ENCODE measurements at places on chromosomes 5 and 9.
A peak's percentile ranks its signal among the peaks of the same experiment; 100 is the strongest.

- no peak for DNase-seq
Observed at GRCh38 chr5:143610946-143611345, 201.0 kb upstream of the HMHB1 start.

DNA sequence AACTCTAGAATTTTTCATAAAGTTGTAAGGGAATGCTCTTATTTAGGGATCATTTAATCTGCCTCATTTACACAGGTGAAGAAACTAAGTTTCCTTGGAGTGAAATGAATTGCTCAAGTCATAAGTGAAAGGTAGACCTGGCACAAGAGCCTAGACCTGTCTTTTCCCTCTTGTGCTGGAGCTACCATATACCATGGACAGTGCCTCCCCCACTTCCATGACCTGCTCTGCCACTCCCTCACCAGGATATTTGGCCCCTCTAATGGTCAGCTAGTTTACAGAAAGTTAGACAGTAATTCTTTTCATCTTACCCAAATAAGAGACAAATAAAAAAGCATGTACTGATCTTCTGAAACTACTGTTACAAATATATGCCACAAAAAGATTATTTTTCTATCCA, 105.5 kb upstream of the ACO1 start:
- DNase-seq: no peak

- DNase-seq: peak; percentile 25
Observed at GRCh38 chr9:2138646-2139045, 123.5 kb downstream of the SMARCA2 start.

DNA sequence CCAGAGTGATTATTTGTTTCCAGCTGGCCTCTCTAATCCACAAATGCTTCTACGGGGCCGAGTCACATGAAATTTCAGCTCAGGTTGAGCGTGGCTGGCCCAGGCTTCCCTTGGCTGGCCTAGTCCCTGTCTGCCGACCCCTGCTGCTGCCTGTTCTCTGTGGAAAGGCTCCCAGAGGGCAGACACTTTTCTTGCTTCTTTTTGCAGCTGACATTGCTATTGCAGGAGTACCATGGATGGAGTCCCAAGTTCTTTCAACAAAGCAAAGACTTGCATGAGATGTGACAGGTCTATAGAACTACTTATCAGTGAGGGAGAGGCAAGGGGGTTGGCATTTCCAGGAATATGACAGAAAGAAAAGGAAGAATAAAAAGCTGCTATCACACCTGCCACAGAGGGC, 287.4 kb upstream of the ARRDC3 start:
- no peak for DNase-seq

DNA sequence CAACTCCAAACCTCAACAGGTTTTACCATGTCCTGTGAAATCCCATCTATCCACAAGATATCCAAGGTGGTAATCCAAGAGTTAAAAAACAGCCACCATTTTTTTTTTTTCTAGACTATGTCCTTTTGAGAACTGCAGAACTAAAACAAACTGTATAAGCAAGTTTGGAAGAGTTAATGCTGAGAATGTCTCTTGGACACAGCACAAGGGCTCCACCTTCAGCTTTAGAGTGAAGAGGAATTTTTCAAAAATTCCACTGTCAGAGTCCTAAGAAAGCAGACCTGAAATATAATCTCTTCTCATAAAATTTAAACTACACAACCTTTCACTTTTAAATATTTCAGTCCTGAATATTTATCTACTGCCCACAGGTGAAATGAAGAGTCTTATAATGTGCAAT, 167.8 kb upstream of the CCNG1 start:
- no peak for DNase-seq

DNA sequence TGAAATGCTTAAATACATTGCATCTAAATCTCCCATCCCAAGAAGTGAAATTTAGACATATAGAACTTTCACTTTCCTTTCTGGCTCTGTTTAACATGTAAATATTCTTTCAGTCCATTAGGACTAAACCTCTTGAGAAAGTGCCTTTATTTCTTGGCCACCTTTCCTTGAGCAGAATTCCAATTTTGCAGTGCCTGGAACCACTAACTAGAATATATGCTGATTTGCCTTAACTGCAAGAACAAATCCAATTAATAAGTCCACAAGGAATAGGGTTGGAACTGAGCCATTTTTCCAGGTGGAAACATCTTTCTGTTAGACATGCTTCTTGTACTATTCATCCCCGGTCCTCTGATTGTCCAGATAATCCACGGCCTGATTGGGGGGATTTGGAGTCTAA, 478.0 kb downstream of the ENC1 start:
- DNase-seq: no peak

DNA sequence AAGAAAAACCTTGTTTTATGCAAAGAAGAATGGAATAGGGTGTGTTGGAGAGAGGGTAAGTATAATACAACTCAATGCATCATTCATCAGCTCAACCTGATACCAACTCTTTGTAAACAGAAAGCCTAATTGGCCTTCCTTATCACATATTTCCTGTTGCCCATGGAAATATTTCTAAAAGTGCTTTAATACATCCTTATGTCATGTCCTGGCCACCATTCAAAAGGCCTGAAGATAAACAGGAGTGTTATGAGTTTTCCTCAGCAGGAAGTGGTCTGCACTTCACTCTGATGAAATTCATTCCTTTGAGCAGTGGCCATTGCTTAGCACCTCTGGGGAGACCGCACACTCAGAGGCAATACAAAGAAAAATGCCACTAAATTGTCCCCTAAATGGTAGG, 511.2 kb downstream of the SEMA5A start:
- no peak for DNase-seq

- no peak for DNase-seq
Observed at GRCh38 chr5:77210964-77211690, 647 bp downstream of the PDE8B start.

DNA sequence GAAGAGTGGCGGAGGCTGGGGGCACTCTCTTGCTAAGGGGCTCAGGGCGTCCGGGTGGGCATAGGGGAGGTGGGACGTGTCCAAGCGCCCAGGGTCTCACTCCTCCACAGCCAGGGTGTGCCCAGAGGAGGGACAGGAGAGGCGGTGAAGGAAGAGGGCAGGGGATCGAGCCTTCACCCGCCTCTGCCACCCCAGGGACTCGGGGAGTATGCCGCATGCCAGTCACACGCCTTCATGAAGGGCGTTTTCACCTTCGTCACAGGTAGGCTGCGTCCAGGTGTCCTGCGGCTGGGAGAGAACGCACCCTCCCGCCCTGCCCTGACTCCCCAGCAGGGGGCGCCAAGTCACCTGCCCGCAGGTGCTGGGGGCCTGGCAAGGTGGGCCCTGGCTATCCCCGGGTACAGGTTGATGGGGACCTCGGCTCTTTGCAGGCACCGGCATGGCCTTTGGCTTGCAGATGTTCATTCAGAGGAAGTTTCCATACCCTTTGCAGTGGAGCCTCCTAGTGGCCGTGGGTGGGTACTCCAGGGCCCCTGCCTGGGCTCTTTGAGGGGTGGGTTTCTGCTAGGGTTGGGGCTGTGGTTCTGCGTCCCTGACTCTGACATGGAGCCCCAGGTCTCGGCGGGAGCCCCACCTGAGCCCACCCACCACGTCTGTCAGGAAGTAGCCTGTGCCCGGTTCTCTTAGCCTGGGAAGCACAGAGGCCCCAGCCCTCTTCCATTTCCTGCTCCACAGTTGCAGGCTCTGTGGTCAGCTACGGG, 552 bp downstream of the TMEM141 start:
- DNase-seq: no peak

DNA sequence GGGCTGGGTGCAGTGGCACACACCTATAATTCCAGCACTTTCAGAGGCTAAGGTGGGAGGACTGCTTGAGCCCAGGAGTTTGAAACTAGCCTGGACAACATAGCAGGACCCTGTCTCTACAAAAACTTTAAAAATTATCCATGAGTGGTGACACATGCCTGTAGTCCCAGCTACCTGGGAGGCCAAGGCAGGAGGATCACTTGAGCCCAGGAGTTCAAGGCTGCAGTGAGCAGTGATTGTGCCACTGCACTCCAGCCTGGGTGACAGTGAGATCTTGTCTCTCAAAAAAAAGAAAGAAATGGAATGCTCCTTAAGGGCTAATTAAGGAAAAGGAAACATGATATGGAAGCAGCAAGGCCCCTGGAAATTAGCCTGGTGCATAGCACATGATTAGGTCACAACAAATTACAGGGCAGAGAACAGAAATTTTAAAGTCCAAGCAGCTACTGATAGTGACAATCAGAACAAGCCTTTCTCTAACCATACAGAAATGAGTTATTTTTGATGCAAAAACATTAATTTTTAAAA, 19.5 kb downstream of the ANKH start:
- DNase-seq: no peak

DNA sequence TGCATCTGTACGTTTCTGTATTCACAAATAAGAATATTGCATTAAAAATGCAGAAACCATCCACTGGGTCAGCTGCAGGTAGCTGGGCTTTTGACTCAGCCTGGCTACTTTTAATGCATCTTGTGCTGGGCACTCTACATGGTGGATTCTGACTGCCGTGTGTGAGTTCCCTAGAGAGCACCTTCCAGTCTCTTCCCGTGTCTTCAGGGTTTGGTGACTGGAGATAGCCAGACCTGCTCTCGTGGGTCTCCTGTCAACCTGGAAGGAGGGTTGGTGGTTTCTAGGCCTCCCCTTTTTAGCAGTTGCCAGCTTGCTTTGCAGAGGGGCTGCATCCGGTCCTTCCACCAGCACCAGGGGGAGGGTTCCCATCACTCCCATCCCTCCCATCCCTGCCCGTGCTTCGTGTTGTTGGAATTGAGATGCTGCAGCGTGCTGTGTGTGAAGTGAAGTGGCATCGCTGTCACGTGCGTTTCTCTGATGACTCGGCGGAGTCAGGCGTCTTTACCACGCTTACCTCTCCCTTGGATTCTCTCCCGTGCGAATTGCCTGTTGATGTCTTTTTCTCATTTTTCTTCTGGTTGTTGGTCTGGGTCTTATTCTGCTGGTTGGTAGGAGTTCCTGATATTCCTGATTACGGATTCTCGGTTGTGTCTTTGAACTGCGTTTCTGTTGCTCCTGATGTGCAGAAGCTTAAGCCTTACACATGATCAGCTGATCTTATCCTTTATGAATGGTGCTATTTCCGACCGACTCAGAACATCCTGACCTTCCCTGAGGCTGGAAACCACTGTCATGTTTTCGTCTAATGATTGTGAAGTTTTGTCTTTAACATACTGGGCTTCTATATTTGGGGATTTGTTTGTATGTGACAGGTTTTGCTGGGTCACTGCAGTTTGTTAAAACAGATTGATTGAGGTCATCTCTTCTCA, 16.9 kb downstream of the FBXW5 start:
- no peak for DNase-seq

- no peak for DNase-seq
Observed at GRCh38 chr5:68454766-68455165, 239.2 kb downstream of the PIK3R1 start.

DNA sequence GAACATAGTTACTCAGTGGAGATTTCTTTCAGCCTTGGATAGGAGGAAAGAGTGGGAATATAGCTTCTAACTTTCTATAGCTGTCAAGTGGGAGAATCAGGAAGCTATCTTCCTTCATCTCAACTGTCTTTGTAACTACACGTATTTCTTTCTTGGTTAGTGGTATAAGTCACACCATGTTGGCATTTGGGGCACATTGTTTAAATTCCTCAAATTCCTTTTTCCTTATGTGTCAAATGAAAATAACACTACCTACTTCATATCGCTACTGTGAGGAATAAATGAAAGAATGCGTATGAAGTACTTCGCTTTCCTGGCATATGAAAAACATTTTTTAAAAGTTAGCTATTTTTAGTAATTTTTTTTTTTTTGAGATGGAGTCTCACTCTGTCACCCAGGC, 1082.5 kb upstream of the WWC1 start:
- no peak for DNase-seq

DNA sequence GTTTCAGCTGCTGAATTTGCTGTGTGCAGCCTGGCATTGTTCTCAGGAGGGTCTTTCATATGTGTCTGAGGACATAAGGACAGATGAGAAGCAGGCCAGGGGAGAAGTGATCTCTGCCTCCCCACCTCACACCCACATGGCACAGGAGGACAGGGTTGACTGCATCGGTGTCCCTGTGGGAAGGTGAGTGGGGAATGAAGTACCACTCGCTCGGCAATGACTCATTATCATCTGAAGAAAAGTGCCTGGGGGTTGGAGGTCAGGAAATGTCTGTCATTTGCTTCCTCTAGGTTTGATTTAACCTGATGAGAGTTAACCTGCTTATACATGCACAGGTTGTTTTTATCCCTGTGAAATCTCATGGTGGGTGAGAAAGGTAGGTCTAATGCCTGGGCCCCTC, 195.0 kb downstream of the GADD45G start:
- DNase-seq: no peak

GRCh38 chr5:5752844-5753243, 330.4 kb downstream of the ICE1 start:
- DNase-seq: no peak

- no peak for DNase-seq
Observed at GRCh38 chr9:134223091-134223490, 58.7 kb upstream of the RNU6ATAC start.

DNA sequence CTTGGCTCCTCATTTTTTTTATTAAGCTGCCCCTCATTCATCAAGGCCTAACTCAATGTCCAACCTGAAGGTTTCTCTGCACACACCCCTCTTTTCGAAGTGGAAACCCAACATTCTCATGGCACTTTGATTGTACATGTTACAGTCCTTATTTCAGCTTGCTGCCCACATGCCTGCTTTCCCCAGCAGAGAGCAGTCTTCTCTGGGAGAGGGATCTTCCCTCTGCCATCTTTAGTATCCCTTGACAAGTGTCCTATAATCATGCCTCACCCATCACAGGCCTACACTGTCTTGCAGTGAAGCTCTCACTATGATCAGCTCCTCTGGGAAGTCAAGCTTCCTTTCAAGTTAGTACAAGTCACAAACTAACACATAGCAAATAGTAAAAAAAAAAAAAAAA, 175.1 kb downstream of the ACER2 start:
- no peak for DNase-seq

DNA sequence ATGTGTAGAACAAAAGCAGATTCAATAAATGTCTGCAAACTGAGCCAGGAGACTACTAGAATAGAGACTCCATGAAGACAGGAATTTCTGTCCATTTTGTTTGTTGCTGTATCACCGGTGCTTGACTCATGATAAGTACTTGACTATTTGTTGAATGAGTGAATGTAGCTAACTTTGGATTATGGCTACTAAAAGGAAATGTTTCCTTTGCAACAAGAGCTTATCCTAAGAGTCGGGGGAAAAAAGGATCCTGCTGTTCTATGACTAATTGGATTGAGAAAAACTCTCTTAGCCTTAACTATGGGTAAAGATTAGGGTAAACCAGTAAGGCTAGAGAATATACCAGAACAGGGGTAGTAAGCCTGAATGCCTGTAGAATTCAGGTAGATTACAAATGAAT, 3.5 kb downstream of the PAIP1 start:
- no peak for DNase-seq

- no peak for DNase-seq
Observed at GRCh38 chr5:128399111-128399510, 138.9 kb downstream of the FBN2 start.

- DNase-seq: no peak
Observed at GRCh38 chr9:135167849-135168655, 80.6 kb downstream of the OLFM1 start.

GRCh38 chr5:124504081-124504916, 242.1 kb downstream of the ZNF608 start:
- DNase-seq: no peak

GRCh38 chr9:91502913-91503672, 79.5 kb upstream of the NFIL3 start:
- DNase-seq: no peak

Measured in amygdala (tissue), 56 donors.